ENCODE measurements at places on chromosomes 7 and 10.

- DNase-seq = no peak
Observed at GRCh38 chr10:120503689-120504088, 46.7 kb downstream of the PLPP4 start.

DNA sequence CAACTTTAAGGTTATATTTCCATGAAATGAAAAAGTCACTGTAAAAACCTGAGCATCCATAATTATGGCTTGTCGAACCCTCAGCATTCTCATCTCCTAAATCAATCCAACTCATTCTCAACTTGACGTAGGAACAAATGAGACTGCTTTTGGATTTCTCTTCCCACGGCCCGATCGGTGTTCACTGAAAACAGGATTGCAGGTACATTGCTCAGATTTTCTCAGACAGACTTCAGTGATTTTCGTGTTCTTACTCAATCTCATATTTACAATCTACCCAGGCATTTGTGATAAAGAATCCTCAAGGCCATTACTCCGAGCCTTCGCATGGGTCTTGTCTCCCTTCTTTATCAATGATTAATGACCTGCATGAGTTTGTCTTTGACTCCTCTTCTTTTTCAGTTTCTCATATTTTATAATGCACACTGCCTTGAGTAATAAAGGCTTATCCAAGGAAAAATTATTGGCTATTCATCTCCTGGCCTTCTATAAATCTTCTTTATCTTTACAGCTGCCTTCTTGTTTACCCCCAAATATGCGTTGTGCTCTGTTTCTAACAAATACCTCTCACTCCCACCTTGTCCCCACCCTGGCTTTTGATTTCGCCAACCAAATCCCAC is 90.4 kb upstream of the MYO3A start:
- DNase-seq = no peak

DNA sequence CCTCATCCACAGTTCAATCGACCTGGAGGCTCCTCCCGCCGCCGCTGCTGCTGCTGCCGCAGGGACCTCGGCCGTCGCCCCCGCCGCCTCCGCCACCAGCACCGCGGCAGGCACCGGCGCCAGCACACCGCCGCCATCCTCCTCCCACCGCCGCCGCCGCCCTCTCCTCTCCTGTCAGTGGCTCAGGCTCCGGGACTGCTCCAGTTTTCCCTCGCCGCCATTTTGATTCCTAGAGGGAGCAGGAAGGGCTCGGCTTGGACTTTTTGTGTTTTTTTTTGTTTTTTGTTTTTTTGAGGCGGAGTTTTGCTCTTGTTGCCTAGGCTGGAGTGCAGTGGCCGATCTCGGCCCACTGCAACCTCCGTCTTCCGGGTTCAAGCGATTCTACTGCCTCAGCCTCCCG is 3.0 kb upstream of the MCM10 start:
- no peak for DNase-seq

DNA sequence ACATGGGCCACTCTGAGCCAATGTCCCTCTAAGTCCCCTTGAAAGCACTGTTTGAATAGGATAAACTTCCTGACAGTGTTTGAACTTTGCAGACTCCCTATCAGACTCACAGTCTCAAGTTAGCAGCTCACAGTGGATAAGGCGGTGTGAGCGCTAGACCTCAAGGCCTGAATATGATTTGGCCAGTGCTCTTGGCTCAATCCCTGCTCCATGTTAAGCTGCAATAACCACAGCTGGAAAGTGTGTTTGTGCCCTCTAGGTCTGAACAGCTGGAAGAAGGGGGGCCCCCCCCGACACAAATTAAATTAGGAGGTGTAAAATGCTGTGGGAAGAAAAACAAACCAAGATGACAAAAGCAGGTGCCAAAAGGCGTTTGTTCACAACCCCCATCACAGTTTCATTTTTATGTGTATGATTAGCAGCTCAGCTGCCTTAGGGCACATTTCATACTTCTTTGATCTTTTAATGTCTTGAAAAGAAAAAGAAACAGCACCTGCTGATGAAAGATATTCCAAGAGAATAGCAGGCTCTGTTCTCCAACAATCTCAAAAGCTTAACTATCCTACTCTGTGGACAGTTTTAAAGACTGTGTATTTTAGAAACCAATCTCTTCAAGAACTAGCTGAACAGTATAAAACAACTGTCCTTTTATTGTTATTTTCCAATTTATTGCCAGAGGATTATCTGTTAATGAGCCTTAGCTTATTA is 167.6 kb downstream of the SNX13 start:
- DNase-seq = no peak
